ENCODE measurements at places on chromosomes 11 and 22.

GRCh38 chr11:105456950-105457349 is 152.9 kb upstream of the GRIA4 start:
- H3K4me1 ChIP-seq, result no peaks in the 10 kb centered on the region
- no peaks in the 10 kb centered on the region for H3K36me3 ChIP-seq
- peaks cover 2% of the 10 kb centered on the region for H3K27me3 ChIP-seq
- DNase-seq, result no peak
- H3K4me3 ChIP-seq, result no peak overlapping the region

DNA sequence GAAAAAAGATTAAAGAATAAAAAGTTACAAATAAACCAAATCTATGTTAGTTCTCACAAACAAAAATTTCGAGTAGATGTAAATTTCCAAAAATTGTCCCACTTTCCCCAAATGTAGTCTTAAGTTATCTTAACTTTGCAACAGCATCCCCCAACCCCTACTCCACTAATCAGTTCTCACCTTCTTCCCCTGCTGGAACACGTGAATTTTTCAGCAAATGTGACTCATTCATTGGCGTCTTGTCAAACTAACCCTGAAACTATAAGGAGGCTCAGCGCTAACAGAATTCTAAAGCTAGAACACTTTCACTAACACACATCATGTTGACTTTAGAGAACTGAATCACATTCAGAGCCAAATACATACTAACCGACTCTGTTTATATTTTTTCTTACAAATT is 46.1 kb downstream of the PHF21A start:
- H3K4me3 ChIP-seq, result no peak overlapping the region
- H3K27ac ChIP-seq, result peak overlapping the region; percentile 19
- H3K36me3 ChIP-seq, result peaks cover 31% of the 10 kb centered on the region

DNA sequence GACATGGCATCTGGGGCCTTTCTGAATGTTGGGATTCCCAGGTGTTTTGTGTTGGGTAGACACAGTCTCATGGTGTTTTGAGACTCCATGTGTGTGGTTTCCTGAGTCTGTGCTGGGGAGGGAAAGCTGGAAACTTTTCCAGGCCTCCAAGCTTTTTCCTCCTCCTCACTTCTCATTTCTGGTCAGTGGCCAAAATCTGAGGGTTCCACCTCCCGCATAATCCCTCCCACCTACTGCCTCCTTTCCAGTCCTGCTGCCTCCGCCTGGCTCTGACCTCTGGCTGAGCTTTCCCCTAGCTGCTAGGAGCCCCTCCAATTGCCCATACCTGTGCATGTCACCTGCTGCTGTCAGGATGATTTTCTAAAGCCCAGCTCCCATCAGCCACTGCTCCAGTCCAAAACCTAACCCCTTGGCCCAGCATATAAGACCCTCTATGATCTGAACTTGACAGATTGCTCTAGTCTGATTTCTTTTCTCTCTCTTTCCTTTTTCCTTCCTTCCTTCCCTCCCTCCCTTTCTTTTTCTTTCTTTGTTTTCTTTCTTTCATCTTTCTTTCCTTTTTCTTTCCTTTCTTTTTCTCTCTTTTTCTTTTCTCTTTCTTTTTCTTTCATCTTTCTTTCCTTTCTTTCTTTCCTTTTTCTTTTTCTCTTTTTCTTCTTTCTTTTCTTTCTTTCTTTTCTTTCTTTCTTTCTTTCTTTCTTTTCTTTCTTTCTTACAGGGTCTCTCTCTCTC is 51.4 kb upstream of the NECTIN1 start:
- DNase-seq, result no peak
- H3K4me3 ChIP-seq, result no peak overlapping the region
- peak overlapping the region; percentile 47 for H3K27ac ChIP-seq
- peaks cover 3% of the 10 kb centered on the region for H3K36me3 ChIP-seq

- H3K36me3 ChIP-seq, result no peaks in the 10 kb centered on the region
- peaks cover 4% of the 10 kb centered on the region for H3K4me1 ChIP-seq
- no peak overlapping the region for H3K27ac ChIP-seq
- no peak overlapping the region for H3K4me3 ChIP-seq
- H3K27me3 ChIP-seq, result peaks cover 31% of the 10 kb centered on the region
Observed at GRCh38 chr11:125938418-125938817, 7.4 kb upstream of the VSIG10L2 start.

- peaks cover 28% of the 10 kb centered on the region for H3K4me1 ChIP-seq
- DNase-seq, result no peak
- peak overlapping the region; percentile 84 for H3K4me3 ChIP-seq
- H3K27ac ChIP-seq, result peak overlapping the region; percentile 64
- H3K27me3 ChIP-seq, result no peaks in the 10 kb centered on the region
Observed at GRCh38 chr22:46036558-46037408, 59.8 kb upstream of the WNT7B start.

Data from osteocyte (in vitro differentiated cells).